ENCODE measurements at places on chromosomes 16 and 17.

- DNase-seq: no peak
Observed at GRCh38 chr17:17681744-17682292, 560 bp downstream of the RAI1 start.

GRCh38 chr16:75616521-75617010, 6.5 kb downstream of the ADAT1 start:
- DNase-seq: no peak

GRCh38 chr16:89880477-89881367, 7.3 kb downstream of the TCF25 start:
- no peak for DNase-seq

- no peak for DNase-seq
Observed at GRCh38 chr17:64183815-64184214, 53.9 kb upstream of the ERN1 start.

- DNase-seq: no peak
Observed at GRCh38 chr17:19508577-19508867, 25.1 kb upstream of the SLC47A1 start.

- no peak for DNase-seq
Observed at GRCh38 chr17:44940768-44941167, 6.8 kb downstream of the KIF18B start.

DNA sequence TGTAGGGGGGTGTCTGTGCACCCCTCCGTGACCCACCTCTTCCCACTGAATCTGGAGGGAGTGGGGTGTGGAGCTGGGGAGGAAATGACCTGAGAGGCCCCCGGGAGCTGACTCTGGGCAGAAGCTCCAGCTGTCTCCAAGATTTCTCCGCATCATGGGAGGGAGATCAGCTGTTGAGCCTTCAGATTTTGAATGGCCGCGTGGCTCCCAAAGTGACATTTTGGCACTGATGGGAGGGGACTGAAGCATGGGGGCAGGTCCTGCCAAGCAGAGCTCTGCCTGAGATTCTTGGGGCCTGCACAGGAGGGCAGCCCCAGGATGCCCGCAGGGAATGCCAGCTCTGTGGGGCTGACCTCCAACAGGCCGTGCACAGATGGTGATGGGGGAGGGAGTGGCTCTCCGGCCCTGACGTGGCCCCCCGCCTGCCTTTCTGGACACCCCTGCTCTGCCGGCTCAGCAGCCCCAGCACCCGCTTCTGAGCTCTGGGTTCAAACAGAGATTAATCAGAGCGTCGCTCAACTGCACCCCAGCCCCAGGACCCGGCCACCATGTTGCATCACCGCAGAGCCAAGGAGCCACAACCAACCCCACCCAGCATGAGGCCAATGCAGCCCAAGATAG, 25.3 kb upstream of the UBE2I start:
- no peak for DNase-seq

DNA sequence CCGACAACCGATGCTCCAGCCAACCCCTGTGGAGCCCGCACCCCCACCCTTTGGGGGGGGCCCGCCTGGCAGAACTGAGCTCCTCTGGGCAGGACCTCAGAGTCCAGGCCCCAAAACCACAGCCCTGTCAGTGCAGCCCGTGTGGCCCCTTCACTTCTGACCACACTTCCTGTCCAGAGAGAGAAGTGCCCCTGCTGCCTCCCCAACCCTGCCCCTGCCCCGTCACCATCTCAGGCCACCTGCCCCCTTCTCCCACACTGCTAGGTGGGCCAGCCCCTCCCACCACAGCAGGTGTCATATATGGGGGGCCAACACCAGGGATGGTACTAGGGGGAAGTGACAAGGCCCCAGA, 17.9 kb downstream of the NGFR start:
- no peak for DNase-seq

DNA sequence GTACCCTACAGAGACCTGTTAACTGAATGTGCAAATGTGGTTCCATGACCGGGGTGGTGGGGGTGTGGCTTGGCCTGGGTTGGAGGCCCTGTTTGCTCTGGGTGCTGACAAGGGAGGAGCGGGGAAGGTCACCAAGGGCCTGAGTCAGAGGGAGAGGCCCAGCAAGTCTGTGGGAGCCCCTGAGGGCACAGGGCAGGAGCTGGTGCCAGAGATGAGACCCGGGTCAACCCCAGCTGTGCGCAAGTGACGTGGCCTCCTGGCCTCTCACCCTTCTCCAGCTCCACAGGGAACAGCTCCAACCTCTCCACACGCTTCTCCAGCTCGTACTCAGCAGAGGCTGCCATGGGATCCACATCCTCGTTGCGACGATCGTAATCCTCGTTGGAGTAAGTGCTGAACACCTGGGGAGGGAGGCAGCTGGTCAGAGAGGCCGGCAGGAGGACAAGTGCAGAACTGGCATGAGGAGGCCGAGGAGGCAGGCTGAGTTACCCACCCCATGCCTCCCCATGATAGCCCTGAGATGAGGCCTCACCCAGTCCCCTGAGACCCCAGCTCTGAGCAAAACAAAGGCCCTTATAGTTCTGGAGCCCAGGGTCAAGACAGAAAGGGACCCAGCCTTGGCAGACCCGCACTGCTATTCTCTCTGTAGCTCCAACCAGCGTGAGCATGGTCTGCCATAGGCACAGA, 5.5 kb downstream of the PPP1R9B start:
- no peak for DNase-seq

- DNase-seq: no peak
Observed at GRCh38 chr17:53516636-53517035, 306.1 kb upstream of the KIF2B start.

GRCh38 chr16:86261379-86261778, 248.9 kb upstream of the FOXF1 start:
- no peak for DNase-seq

DNA sequence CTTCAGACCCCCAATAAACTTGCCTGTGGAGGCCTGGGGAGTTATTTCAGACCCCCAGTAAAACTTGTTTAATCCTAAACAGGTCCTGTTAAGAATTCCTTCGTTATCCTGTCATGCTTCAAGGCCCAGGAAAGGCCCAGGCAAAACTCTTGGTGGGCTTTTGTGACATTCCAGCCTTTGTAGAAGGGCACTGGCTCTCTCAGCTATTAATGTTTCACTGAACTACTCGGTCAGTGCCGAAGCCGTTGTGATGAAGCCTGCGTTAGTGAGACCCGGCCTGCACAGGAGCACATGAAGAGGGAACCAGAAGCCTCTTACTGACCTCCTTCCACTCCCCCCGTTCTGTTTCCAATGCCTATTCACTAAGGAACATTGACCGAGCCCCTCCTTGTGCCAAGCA, 47.4 kb upstream of the PLCG2 start:
- no peak for DNase-seq

DNA sequence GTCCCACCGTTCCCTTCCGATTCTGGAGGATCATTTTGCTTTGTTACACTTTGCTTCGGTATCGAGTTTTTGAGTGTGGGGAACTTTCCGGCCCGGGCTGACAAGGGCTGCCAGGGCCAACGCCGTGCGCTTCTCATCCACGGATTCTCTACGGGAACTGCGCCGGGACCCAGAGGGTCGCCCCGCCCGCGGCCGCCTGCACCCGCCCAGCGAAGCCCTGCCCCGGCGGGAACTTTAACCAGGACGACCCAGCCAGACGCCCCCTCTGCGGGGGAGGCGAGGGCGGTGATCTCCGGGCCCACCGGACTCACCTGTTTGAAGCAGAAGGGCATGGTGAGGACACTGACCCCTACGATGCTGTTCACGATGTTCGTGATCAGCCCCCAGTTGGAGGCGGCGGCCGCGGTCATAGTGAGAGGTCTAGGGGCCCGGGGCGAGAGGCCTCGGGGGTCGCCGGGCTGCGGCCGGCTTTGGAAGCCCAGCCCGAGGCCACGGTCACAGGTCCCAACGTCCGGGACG, 536 bp downstream of the SLC38A10 start:
- DNase-seq: no peak

GRCh38 chr17:44979426-44979995, 11.4 kb upstream of the C1QL1 start:
- no peak for DNase-seq

Data from activated T-helper 1 cell treated with Interleukin-2 at 50 U/mL for 16 hours (primary cell).